ENCODE measurements at places on chromosomes 5 and 9.

DNA sequence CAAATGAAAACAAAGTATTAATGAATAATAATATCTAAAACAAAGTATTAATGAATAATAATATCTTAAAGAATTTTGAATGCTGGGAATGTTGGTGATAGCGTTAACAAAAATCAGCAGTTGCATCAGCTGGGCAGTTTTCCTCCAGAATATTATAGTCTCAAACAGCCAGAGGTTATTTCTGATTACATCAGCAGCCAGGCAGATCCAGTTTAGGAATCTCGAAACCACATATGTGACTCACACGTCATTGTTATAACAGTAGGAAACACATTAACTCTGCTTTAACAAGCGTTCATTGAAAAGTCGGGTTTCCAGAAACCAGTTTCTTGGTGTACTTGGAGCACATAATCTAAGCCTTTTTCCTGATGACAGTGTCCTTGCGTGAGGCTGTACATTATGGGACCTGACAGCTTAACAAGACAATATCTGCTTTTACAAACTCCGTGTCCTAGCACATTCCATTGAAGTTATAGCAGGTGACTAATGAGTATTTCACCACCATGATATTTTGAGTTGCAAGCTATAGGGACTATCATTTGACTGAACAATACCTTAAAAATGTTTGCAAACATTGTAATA, 559.5 kb upstream of the KLF4 start:
- DNase-seq, result no peak

DNA sequence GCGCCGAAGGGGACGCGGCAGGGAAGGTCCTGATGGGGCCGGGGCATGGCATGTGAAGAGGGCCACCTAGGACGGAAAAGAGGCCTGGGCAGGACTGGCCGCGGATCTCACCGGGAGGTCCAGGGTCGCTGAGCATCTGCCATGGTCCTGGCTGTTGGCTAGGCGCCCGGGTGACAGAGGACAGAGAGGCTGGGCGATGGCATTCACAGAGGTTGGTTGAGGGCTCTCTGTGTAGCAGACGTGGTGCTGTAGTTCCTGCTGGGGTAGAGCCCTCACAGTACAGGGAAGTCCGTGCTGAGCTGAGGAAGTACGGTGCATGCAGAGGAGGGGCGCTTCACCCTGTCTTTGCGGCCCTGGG, 427 bp downstream of the PCYOX1L start:
- DNase-seq, result no peak

DNA sequence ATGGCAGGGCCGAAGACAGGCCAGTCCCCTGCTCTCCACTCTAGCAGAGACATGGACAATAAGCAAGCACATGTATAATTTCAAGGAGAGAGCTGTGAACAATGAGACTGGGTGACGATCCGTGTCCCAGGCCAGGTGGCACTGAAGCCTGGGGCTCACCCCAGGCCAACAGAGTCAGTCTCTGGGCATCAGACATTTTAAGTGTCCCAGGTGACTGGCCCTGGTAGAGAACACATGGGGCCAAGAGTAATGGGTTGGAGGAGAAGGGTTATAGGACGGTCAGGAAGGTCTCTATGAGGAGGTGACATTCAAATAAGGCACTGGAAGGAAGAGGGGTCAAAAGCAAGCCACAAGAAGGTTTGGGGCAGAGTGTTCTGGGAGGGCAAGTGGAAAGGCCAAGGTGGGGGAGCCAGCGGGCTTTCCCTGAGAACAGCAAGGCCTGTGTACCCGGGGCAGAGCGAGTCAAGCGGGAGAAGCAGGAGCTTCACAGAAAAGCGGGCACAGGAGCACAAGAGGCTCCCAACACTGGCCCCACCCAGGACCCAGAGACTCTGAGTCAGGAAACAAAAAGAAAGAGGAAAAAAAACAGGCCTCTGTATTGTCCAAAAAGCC, 1.1 kb upstream of the AKNA start:
- no peak for DNase-seq

- no peak for DNase-seq
Observed at GRCh38 chr5:142356349-142356715, 31.5 kb upstream of the SPRY4 start.

- no peak for DNase-seq
Observed at GRCh38 chr9:73138516-73138915, 13.1 kb upstream of the ANXA1 start.

DNA sequence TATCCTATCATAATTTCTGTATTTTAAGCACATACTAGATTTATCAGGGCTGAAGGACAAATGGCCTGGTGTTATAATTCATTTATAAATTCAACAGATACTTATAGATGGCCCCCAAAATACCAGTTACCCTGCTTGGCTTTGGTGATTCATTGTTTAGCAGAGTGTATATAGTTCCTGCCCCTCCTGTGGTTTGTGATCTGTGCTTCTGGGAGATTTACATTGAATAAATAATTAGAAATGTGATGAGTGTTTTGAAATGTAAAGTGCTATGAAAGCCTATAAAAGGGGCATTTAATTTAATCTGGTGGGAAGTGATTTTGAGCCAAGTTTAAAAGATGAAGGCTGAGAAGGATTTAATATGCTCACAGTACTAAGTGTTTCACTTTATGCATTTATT, 36.7 kb upstream of the ZCCHC7 start:
- DNase-seq, result no peak

- no peak for DNase-seq
Observed at GRCh38 chr5:140221697-140222223, 46.8 kb downstream of the CYSTM1 start.
